ENCODE measurements at places on chromosomes 4 and X. TPM values are rescaled to one million over a fixed set of nuclear protein-coding genes. Genes with fewer than 3 reads are reported as not detected.

Gene USP17L20
- not detected for polyA plus RNA-seq

Gene ZNF674
- 6.7 TPM for polyA plus RNA-seq

Gene DUX4
- not detected for polyA plus RNA-seq

Gene MAGEA4
- polyA plus RNA-seq, result not detected

Gene PAGE4
- polyA plus RNA-seq, result 0.44 TPM

Gene SLC7A11
- polyA plus RNA-seq, result 2.3 TPM

Gene NPFFR2
- polyA plus RNA-seq, result 0.76 TPM

Gene SPACA5
- polyA plus RNA-seq, result 0.22 TPM

GRCh38 chr4:137360761-137361160 is 171.5 kb downstream of the PCDH18 start:
- DNase-seq, result no peak

DNA sequence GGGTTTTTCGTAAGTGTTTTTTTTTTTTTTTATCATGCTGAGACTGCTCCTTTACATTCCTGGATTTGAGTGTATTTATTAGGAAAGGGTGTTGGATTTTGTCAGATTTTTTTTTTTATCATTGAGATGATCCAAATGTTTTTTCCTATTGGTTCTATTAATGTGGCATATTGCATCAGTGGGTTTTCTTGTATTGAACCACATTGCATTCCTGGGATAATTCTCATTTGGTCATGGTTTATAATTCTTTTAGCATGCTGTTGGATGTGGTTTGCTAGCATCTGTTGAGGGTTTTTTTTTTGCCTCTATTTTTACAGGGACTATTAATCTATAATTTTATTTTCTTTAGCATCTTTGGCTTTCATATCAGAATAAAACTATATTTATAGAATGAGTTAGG is 28.8 kb downstream of the COL4A5 start:
- DNase-seq, result no peak

GRCh38 chrX:139199933-139200332 is 330.6 kb upstream of the F9 start:
- DNase-seq, result no peak

- no peak for DNase-seq
Observed at GRCh38 chr4:169438057-169438480, 167.3 kb upstream of the SH3RF1 start.

DNA sequence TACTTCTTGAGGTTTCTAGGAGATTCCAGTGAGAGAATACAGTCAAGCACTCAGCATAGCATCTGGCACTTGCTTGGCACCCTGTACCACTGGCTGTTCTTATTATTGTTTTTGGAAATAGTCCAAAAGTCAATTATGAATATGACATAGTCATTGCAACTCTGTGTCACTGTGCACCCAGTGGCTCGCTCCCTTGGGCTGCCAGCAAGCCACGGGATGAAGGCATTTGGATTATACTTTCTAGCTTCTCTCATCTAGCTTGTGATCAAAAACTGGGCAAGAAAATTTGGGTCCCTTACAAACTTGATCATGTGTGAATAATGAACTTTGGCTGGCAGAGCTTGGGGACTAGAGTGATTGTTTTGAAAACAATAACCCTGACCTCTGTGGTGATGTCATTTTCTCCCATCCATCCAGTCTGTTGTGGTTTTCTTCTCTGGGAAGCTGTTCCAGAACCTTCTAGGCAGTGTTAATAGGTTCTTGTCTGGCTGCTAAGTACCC is 32.7 kb upstream of the LIMCH1 start:
- no peak for DNase-seq

DNA sequence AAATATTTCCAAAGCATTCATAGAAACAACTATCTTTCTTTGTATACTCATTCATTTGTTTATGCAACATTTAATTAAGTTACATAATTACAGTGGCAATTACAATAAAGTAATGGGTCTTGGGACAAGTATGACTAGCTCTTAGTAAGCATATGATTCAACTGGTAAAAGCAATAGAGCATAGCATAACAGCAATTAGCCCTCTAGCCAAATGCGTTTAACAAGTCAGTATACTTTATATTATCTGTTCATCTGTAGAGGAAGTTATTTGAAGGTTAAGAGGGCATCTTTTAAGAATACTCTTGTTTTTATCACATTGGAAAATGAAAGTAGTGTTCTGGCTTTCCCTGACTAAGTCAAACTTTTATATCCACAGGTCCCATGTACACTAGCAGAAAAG is 198.1 kb upstream of the UGT8 start:
- DNase-seq, result no peak

DNA sequence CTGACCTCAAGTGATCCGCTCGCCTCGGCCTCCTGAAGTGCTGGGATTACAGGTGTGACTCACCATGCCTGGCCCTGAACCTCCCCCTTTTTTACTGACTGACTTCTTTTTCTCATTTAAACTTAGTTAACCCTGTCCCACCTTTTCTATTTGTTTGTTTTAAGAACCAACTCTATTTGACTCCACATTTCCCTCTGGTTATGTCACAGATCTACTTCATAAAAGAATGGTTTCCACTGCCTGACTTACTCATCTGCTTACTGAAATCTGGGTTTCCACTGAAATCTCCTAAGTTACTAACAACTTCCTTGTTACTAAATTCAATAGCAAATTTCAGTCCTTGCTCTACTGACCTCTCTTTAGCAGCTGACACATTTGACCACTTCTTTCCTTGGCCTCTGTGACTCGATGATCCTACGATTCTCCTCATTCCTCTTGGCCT is 28.0 kb upstream of the NSUN7 start:
- DNase-seq, result no peak

GRCh38 chr4:115873048-115873447 is 759.6 kb upstream of the NDST4 start:
- no peak for DNase-seq

DNA sequence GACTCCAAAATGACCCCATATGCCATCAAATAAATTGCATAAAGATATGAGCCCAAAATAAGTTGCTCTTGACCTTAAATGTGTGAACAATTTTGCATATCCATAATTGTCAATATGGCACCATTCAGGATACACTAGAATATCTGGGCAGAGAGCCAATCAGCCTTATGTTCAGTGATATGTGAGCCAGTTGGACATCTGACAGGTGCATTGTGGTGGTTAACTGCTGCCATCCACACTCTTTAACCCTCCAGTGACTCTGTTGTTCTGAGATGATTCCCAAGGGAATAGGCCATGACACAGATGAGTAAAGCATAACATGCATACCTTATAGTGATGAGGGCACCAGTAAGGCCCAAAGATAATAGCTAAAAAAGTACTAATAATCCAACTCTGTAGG is 500.1 kb downstream of the PCDH18 start:
- no peak for DNase-seq

- DNase-seq, result no peak
Observed at GRCh38 chr4:153611679-153612078, 72.4 kb upstream of the TLR2 start.

- no peak for DNase-seq
Observed at GRCh38 chr4:182807767-182808548, 109.2 kb downstream of the DCTD start.

DNA sequence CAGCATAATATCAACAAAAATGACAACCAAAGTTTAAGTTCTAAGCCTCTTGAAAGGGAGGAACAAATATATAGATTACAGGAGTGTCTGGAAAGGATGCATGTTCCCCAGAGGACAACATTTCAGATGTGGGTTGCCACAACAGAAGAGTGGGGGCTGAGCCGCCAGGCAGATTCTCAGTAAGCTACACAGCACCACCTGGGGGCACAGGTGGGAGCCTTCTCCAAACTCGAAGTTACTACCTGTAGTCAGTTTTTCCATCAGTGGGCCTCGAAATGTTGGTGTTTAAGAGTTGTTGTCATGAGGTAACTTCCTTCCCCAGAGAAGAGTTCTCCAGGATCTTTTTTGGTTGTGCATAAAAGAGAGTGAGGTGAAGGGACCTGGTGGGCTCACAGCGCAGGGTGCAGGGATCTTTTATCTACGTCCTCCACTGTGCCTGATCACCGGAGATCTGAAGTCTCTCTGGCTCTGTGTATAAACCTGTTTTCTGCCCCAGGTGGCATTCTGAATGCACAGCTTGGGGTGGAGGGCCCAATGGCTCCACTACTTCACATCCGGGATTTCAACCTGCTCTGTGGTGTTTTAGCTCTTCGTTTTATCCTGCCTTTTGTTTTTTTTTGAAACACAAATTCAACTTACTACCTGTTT is 58.4 kb upstream of the STS start:
- no peak for DNase-seq

DNA sequence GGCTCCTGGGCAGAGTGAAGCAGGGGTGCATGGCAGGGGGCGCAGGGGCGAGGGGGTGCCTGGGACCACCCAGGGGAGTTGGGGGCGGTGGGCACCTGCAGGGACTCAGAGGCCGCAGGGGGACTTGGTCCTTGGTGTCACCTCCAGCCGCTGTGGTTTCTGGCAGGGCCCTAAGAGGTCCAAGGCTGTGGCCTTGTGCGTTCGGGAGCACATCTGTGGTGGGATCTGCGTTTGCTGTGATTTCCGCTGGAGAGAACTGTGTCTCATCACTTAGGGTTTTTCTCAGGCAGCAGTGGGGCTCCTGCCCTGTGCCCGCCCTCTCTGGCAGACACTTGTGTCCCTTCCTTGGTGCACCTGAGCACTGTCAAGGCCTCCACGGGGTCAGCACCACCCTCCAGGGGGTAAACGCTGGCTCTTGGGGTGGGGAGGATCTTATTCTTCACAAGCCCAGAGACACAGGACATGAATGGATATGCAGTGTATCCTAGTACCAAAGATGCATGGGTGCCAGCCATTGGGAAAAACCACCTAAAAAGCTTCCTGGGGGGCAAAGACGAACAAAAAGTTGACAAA is 66.5 kb downstream of the ACOX3 start:
- DNase-seq, result no peak

DNA sequence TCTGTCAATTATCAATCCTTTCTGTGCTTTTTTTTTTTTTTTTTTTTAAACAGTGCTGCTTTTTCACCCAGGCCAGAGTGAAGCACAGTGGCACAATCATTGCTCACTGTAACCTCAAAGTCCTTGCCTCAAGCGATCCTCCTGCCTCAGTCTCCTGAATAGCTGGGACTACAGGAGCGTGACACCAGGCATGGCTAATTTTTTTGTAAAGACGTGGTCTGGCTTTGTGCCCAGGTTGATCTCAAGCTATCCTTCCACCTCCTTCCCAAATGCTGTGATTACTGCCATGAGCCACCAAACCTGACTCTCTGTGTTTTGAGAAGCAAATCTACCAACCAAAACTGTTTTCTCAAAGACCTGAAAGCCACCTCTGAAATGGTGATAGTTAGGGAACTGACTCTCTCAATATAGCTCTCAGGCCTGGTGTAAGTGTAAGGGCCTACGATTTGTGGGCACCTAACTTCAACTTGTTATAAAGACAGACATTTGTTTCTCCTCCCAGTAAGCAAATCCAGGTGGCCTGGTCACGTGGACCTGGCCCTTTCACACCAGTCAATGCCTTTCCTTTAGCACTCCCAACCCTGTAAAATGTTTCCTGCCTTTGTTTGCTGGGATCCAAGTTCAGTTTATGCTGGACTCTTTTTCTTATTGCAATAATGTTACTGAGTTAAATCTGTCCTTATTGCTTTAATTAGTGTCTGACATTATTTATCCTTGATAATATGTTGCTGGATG is 2015.9 kb downstream of the PCDH7 start:
- DNase-seq, result no peak

DNA sequence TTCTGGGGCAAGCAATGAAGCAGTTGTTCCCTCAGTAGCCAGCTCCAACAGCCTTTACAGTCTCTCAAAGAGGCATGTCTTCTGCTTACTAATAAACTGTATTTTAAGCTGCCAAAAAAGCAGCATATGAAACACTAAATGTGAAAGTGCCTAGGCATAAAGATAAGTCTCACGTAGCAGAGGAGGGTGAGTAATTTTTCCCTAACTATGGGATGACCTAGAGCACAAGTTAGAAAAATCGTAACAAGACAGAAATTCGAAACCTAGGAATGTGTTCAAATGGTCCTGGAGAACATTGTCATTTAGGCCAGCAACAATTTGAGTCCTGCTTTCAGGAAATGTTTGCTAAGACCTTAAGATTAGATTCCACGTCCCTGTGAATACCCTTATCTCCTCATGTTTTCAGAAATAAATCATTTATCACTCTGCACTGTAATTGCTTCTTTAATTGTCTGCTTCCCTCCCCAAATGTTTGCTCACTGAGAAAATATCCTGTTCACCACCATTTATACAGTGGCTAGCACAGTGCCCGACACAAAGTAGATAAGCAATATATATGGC is 222.2 kb downstream of the KCNIP4 start:
- DNase-seq, result no peak

GRCh38 chr4:40502934-40503333 is 126.7 kb downstream of the RBM47 start:
- no peak for DNase-seq

DNA sequence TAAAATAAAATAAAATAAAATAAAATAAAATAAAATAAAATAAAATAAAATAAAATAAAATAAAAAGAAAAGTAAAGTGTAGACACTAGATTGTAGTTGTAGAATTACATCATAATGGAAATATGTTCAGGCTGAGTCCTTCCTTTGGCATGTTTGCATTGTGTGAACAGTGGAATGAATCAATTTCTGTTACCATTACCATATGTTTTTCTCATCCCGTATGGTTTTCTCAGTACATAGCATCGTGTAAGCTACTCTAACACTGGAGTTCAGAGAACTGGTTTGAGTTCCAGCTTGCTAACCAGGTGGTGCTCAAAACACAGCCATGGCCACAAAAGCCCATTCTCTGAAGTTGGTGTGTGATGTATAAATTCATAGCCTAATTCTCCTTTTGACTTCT is 45.9 kb downstream of the USP11 start:
- DNase-seq, result no peak

DNA sequence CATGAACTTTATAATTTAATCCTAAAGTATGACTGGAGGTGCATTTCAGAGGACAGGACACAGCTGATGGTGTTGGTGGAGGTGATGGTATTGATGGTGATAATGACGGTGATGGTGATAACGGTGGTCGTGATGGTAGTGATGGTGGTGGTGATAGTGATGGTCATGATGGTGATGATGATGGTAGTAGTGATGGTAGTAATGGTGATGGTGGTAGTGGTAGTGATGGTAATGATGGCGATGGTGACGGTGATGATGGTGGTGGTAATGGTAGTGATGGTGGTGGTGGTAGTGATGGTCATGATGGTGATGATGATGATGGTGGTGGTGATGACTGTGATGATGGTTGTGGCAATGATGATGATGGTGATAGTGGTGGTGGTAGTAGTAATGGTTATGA is 40.4 kb downstream of the SLC2A9 start:
- DNase-seq, result no peak

- DNase-seq, result no peak
Observed at GRCh38 chr4:2324891-2325290, 63.0 kb upstream of the MXD4 start.
